Activated naive CD4-positive, alpha-beta T cell (primary cell): ENCODE measurements at places on chromosomes 5 and 9.

- no peak for DNase-seq
Observed at GRCh38 chr5:83353231-83353630, 118.3 kb upstream of the VCAN start.

GRCh38 chr5:35810601-35811000, 46.1 kb upstream of the IL7R start:
- DNase-seq: no peak

- DNase-seq: no peak
Observed at GRCh38 chr9:38286357-38286756, 106.1 kb upstream of the ALDH1B1 start.

DNA sequence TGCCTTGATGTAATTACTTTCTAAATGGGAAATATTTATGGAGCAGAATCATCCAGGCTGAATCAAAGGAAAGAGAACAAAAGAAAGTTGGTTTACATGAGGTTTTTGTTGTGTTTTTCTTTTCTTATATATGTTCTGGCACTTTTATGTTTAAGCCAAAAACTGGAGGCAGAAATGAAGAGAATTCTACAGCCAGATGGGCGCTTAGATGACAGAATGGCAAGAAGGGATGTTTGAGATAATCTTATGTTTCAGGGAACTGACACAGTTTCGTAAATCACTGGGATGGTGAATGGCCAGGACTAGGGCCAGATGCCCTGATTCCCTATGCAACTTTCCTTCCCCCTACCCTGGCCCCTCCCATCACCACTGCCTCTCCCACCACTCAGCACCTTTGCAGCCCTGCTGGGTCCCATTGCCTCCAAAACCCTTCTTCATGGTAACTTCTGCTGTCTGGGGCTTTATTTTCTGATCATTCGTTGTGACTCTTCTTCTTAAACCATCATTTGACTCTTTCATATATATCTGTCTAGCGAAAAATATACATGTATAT, 111.8 kb downstream of the EFNA5 start:
- DNase-seq: no peak

GRCh38 chr9:121667214-121667613, 15.8 kb downstream of the DAB2IP start:
- no peak for DNase-seq

DNA sequence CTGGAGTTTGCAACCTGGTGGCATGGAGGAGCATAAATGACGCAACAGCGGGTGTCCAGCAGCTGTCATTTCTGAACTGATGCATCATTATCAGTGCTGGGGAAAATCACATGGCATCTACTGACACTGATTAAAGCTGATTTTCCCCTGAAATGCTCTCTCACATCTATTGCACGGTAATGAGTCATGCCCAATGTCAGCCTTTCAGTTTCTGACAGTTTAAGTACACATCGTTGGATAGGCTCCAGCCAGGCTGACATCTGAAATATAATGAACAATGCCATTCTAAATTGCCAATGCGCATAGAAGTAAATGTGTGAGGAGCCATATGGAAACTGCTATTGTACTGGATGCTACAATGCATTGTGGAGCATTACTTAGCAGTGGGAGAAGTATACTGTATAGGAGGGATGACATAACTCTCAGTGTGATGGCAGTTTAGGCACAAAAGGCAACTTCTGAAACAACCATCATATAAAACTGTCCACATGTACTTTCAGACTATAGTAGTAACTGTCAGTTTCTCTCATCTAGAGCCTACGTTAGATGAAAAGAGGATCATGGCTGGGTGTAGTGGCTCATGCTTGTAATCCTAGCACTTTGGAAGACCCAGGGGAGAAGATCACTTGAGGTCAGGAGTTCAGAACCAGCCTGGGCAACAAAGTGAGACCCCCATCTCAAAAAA, 389.3 kb upstream of the DMAC1 start:
- no peak for DNase-seq

GRCh38 chr5:168209244-168209995, 82.0 kb upstream of the WWC1 start:
- DNase-seq: no peak

DNA sequence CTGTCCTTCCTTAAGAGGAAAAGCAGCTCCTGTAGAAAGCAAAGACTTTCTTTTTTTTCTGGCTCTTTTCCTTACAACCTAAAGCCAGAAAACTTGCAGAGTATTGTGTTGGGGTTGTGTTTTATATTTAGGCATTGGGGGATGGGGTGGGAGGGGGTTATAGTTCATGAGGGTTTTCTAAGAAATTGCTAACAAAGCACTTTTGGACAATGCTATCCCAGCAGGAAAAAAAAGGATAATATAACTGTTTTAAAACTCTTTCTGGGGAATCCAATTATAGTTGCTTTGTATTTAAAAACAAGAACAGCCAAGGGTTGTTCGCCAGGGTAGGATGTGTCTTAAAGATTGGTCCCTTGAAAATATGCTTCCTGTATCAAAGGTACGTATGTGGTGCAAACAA, 42.3 kb downstream of the NR4A3 start:
- no peak for DNase-seq

GRCh38 chr9:111646417-111646816, 15.0 kb upstream of the GNG10 start:
- no peak for DNase-seq

DNA sequence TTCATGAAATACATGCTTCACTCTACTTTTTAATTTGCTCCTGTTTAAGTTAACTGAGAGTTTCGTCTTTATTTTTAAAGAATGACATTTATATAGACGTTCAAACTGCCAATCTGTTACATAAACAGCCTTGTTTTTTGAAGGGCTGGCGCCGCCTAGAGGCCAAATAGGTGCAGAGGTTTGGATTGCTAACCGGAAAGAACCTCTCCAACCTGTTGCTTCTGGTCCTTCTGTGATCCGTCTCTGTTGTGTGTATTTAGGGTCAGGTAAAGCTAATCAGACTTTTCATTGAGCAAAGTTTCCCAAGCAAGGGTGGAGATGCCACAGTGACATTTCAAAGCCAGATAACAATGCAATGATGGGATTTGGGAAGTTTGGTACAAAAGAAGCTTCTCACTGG, 39.5 kb upstream of the GLIS3 start:
- peak; percentile 53 for DNase-seq

- no peak for DNase-seq
Observed at GRCh38 chr5:153883854-153884611, 154.7 kb downstream of the FAM114A2 start.

DNA sequence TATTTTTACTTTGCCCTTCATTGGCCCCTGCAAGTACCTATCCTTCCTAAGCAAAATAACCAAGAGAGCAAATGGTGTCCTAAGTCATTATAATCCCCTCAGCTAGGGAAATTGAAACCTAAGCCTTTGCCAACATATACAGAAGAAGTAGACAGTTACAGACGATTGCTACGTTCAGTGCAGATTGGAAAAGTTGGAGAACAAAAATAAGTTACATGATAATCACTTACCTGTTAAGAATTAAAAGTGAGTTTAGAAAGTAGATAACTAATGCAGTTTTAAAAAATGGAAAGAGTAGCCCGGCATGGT, 244.8 kb downstream of the MPDZ start:
- no peak for DNase-seq

- no peak for DNase-seq
Observed at GRCh38 chr9:72187121-72187695, 38.0 kb downstream of the GDA start.

DNA sequence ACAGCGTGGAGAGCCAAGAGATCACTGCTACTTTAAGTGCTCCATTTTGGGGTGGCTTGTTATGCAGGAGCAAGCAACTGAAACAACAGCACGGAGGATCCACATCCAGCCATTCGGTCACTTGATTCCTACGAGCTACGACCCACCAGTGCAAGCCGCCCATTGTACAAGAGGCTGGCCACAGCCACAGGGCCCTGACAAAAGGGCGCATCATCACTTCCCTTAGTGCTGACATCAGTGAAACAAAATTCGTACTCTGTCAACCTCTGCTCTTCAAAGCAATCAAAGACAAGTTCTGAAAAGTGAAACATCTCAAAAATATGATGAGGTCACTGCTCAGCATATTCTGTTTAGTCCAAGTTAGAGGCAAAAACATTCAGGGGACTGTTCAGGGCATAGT, 168.4 kb downstream of the GADD45G start:
- DNase-seq: no peak

DNA sequence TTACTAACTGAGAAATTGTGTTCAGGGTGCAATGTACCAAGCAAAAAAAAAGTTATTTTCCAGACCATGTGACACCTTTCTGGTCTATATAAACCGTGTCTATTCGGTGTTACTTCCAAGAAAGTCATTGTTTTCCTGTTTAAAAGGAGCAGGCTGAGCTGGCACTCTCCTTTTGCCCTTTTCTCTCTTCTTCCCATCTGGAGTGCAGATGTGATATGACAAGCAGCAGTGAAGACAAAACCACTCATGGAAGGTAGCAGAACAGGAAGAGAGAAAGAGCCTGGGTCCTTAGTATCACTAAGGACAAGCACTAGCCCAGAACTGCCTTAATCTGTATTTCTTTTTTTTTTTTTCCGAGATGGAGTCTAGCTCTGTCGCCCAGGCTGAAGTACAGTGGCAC, 25.6 kb downstream of the LYRM7 start:
- DNase-seq: no peak

GRCh38 chr5:179259731-179260323, 85.4 kb downstream of the ADAMTS2 start:
- DNase-seq: no peak

DNA sequence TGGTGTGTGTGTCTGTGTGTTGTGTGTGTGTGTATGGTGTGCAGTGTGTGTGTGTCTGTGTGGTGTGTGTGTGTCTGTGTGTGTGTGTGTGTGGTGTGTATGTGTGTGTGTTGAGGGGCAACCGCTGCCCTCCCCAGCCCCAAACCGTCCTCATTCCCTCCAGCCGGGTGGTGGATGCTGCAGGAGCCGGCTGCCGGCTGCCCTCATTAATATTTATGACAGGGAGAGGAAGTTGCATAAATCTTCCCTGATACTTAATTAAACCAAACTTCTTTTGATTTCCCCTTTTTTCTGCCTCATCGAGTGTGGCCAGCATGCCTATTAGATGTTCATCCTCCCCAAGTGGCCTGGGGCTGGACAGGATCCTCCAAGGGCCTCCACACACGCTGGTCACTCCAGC, 121.4 kb upstream of the MVB12B start:
- no peak for DNase-seq

- no peak for DNase-seq
Observed at GRCh38 chr9:94031380-94031779, 52.9 kb upstream of the PTPDC1 start.

DNA sequence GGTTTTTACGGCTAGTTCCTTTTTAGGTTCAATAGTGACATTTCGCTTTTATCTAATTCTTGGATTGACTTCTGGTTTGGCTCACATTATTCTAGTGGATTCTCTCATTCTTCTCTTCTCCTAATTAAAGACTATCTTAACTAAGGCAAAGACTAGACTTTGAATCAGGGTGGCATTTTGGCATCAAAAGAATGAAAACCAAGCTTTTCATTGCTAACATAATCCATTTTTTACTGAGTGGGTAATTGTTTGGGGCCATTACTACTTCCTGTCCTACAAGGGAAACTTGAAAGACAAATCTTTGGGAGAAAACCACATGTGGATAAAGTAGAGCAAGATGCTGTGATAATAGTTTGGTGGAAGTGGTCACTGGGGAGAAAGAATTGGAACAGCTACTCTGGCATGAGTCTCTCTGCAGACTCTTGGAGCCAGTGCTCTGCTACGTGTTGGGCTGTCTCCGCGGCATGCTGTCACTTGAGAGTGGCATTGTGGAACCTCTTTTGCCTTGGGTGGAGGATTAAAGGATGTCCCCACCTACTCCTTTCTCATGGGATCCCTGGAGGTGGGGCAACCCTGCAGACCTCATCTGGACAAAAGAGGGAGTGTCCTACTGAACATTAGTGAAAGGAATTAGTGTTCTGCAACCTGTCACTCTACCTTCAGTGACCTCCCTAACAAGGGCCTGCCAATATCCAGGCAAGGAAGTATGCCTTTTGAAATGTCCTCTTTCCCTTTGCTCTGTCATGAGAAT, 280.4 kb downstream of the PSAT1 start:
- DNase-seq: no peak

GRCh38 chr9:26413611-26414010, 479.0 kb downstream of the CAAP1 start:
- no peak for DNase-seq

DNA sequence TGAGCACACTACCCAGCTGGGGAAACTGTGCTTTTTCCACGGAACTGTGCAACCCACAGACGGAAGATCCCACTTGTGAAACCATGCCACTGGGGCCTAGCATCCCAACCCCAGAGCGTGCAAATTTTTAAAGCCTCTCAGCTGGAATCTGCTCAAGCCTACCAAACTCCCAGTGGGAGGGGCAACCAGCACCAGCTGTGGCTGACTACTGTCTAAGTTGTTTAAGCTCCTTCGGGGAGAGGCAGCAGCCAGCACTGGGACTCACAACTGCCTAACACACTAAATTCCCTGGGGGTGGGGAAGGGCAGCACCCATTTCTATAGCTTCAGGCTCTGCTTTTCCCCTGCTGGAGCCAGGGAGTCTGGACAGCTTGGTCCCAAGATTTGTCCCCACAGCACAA, 287.6 kb upstream of the MSX2 start:
- no peak for DNase-seq

DNA sequence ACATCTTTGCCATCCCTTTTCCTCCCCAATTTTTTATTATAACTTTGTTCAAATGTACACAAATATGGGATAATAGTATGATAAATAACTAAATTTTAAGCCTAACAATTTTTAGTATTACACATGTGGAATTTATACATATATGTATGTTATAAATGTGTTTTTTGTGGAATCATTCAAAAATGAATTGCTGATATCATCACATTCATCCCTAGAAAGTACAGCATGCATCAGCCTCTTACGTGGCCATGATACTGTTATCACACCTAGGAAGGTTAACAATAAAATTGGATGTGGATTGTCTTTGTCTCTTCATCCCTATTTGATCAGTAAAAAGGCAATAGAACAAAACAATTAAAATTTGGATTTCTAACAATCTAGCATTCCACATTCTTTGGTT, 73.7 kb upstream of the DAP start:
- no peak for DNase-seq

DNA sequence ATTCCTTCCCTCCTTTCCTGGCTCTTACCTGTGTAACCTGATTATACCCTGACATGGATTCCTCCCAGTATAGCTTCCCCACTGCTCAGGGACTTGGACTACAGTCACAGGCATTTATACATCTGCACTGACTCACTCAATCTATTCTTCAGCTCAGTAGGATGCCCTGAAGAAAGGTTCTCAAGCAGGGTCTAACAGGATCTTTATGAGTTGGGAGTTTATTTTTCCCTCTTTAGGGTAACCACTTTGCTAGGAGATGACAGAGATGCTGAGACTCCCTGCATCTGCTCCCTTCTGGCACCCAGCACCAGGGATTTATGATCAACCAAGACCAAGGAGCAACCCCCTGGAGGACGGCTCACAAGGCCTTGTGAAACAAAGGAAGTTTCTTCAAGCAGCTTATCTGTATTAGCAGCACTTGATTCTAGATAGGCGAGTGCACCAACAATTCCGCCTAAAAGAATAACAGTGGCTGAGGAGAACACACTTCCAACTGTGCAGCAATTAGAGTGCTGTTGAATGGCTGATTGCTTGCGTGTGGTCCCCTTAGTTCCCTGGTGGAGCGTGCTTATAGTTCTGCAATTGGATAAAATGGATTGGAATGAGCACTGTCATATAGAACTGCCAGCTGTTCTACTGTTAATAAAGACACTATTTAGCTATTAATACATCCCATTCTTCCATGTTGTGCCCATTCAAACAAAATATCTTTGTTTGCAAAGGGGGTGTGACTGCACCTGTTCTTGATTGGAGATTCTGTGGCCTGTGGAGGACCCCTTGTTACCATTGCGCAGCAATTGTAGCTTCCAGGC, 482.6 kb downstream of the ZNF608 start:
- no peak for DNase-seq

GRCh38 chr5:123756318-123756665, 244.3 kb downstream of the CSNK1G3 start:
- DNase-seq: no peak
